ENCODE measurements at places on chromosomes 6 and 20.

- no peak for DNase-seq
Observed at GRCh38 chr20:41108531-41108930, 28.8 kb upstream of the PLCG1 start.

GRCh38 chr6:158029668-158030230, 48.1 kb downstream of the SYNJ2 start:
- DNase-seq = no peak

- no peak for DNase-seq
Observed at GRCh38 chr20:23915844-23916243, 36.3 kb upstream of the CST5 start.

GRCh38 chr20:663315-664090, 10.5 kb upstream of the SRXN1 start:
- no peak for DNase-seq
